Caki2 (cell line): ENCODE measurements at places on chromosomes 2 and 18.
A peak's percentile ranks its signal among the peaks of the same experiment; 100 is the strongest.

DNA sequence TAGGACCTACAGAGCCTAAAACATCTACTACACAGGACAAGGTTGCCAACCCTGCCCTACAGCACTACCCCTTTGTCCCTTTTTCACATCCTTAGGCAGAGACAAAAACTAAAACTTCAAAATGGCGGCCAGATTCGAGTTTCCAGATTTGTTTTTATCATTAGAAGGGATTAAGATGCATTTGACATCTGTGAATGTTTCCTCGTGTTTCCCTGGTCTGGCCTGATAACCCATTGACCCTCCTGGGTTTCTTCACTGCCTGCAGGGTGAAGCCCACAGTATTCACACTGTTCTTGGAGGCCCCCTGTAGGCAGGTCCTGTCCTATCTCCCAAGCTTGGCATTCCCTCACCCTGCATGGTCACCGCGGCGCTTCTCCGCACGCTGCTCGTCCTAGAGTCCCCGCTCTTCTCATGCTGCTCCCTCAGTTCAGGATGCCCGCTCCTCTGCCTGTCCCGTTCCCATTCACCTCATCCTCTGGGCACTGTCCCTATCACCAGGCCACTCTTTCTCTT is 67.6 kb downstream of the TPGS2 start:
- DNase-seq: no peak

GRCh38 chr2:204691911-204692510 is 146.7 kb downstream of the PARD3B start:
- DNase-seq: peak; percentile 58

GRCh38 chr2:112924360-112924759 is 13.4 kb downstream of the IL37 start:
- DNase-seq: no peak

GRCh38 chr2:105790461-105791149 is 45.9 kb downstream of the NCK2 start:
- no peak for DNase-seq

DNA sequence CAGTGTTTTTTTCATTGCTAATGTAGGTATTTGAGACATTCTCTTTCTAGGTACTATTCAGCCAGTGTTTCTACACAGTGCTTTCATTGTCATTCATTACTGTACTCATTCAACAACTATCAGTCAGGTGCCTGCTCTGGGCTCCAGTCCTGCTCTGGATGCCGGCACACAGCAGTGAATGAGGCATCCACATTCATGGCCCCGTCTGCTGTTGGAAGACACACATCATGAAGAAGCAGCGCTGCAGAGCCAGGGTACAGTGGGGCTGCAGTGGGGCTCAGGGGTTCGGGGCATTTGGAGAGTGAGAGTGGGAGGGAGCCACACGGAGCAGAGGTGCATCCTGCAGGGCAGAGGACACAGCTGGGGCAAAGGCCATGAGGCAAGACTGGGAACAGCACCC is 737.2 kb upstream of the RAB6C start:
- no peak for DNase-seq

GRCh38 chr18:54551590-54551989 is 39.5 kb upstream of the DYNAP start:
- DNase-seq: no peak

GRCh38 chr2:10519394-10519740 is 71.2 kb upstream of the ODC1 start:
- DNase-seq: no peak

DNA sequence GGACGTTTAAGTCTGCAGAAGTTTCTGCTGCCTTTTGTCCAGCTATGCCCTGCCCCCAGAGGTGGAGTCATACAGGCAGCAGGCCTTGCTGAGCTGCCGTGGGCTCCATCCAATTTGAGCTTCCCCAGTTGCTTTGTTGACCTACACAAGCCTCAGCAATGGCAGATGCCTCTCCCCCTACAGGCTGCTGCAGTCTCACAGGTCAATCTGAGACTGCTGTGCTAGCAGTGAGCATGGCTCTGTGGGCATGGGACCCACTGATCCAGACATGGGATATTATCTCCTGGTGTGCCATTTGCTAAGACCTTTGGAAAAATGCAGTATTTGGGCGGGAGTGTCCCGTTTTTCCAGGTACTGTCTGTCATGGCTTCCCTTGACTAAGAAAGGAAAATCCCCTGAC is 726.0 kb downstream of the ERBB4 start:
- DNase-seq: no peak

GRCh38 chr2:33085646-33086045 is 138.9 kb downstream of the LTBP1 start:
- DNase-seq: no peak

GRCh38 chr2:152093464-152093863 is 5.4 kb downstream of the CACNB4 start:
- DNase-seq: no peak

DNA sequence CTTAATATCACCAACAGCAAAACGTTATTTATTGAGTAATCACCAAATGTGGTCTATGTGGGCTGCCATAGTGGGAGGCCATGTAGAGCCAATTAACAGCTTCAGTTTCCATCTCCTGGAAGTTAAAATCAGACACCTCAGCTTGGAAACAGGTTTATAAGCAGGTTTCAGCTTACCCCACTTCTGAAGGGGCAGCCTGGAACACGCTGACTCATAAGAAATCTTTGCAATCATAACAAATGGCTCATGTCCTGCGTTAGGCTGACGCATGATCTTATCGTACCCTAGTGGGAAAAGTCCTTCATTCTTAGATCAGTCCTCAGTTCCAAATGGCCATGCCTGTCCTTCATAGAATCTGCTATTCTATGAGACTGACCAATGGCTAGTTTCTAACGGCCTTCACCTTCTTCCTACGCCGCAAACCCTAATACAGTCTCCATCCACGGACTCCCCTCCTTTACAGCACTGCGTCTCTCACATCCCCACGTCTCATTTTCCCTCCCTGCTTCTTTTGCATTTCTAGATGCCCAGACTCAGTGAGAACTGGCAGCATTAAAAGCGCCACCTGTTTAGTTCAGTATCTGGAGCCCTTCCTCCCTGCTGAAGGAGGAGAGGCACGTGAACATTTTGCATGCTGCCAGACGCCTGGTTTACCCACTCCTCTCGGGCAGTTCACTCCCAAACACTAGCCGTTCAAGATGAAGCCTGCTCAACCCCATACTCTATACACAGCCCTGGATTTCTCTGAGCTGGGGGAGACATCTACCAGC is 24.2 kb upstream of the BZW1 start:
- DNase-seq: peak; percentile 68

DNA sequence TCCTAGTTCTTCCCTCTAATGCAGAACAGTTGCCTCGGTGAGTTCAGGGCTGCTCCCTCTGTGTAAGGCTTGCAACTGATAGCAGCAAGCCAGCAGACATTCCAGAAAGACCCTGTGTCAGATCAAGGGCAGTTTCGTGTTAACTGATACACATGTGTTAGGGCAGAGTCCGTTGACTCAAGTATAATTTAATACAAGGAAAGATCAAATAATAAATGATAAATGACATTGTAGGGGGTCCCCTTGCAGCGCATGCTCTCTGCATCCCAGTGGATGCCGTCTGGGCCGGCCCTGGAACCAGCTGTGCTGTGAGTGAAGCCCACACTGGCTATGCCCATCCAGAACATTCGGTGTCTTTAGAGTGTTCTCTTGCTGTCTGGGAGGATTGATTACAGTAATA is 180.3 kb downstream of the AGAP1 start:
- DNase-seq: no peak
